Astrocyte (in vitro differentiated cells and primary cell): ENCODE measurements at places on chromosomes 6 and 20. TPM values are rescaled to one million over a fixed set of nuclear protein-coding genes. Genes with fewer than 3 reads are reported as not detected.

DNA sequence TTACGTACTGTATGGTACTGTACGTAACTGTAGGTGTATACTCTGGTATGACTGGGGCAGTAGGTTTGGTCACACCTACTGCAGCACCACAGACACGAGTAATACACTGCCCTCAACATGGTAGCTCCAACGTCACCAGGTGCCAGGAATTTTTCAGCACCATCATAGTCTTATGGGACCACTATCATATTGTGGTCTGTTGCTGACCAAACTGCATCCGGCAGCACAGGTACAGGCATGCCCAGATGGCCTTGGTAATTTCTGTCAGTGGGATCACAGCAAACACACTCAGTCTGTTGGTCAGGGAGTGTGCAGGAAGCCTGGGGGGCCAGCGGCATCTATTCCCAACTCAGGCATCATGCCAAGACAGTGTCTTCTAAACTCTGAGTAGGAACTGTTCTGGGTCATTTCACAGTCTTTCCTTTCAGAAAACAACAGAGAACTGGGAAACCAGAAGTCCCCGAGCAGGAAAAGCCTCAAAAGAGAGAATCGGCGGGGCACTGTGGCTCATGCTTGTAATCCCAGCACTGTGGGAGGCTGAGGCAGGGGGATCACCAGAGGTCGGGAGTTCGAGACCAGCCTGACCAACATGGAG, 5.8 kb downstream of the YTHDF1 start:
- no peak for DNase-seq

Gene TUBE1
- 17.7 and 19.9 TPM in 2 replicates for total RNA-seq

Gene BPIFB4
- total RNA-seq: not detected in 2 replicates

GRCh38 chr20:43853918-43854317, 60.7 kb upstream of the TOX2 start:
- DNase-seq: no peak

DNA sequence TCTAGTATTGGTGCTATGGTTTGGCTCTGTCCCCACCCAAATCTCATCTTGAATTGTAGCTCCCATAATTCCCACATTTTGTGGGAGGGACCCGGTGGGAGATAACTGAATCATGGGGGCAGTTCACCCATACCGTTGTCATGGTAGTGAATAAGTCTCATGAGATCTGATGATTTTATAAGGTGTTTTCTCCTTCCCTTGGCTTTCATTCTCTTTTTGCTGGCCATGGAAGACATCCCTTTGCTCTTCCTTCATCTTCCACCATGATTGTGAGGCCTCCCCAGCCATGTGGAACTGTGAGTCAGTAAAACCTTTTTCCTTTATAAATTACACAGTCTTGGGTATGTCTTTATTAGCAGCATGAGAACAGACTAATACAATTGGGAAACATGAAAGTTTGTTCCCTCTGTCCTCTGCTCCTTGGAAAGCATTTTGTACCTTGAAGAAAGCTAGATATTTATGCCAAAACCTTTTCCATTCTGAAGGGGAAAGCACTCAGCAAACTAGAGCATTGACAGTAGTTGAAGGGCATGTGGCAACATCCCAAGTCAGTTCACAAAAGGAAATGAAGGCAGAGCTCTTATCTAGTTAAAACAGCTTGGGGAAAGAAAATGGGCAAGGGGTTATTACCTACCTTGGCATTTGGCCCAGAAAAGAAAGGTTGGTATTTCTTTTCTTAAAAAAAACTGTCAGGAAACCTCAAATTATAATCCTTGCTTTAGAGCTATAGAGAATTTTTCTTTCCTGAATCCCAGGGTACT, 10.7 kb upstream of the TNFAIP3 start:
- DNase-seq: no peak

- DNase-seq: peak; percentile 19
Observed at GRCh38 chr20:5136096-5136495, 9.3 kb downstream of the CDS2 start.

Gene CLPSL2
- not detected in 2 replicates for total RNA-seq

Gene CCN5
- not detected in 2 replicates for total RNA-seq

Gene TRIM10
- total RNA-seq: not detected in 2 replicates

DNA sequence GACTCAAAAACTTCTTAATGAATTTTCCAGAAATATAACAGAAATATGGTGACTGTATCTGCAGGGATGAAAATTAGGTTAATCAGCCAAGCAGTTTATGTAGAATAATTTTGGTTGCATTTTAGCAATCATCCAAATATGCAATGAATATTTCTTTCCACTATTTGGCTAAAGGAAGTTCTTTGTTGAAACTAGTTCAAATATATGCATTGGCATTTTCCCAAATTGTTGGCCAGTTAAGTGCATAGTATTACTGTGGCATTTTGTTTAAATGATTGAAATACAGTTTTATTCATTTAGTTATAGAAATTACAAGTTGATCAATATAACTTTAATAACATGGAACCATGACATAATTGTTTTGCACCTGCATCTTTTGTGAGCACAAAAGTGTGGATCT, 115.5 kb downstream of the DOK5 start:
- DNase-seq: no peak

DNA sequence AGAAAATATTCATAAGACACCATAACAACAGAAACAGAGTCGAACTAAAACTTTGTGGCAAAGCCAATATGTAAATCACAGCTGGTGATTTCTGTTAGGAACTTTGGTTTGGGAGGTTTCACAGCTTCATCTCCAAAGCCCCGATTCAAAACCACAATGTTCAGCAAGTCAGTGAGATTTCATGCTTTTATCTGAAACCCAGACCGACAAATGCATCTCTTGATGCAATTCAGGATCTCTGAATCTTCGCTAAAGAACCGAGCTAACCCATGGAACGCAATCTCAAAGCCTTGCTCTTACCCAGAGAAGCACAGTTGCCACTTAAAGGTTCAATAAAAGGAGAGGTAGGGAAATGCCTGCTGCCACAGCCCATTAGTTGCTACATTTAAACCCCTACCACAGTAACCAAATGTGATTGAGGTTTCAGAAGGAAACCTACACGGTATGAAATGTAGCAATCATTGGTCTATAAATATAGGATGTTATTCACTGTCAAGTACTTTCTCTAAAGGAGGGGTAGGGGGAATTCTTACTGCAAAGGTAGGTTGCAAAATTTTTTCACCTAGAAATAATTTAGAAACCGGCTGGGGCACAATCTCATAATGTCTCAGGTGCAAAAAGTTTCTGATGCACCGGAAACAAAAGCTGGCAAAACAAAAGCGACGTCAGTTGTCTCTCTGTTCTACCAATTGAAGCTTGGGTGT, 381.0 kb upstream of the ARID1B start:
- DNase-seq: no peak

- DNase-seq: peak; percentile 97
Observed at GRCh38 chr20:40506537-40506939, 182.5 kb downstream of the MAFB start.

DNA sequence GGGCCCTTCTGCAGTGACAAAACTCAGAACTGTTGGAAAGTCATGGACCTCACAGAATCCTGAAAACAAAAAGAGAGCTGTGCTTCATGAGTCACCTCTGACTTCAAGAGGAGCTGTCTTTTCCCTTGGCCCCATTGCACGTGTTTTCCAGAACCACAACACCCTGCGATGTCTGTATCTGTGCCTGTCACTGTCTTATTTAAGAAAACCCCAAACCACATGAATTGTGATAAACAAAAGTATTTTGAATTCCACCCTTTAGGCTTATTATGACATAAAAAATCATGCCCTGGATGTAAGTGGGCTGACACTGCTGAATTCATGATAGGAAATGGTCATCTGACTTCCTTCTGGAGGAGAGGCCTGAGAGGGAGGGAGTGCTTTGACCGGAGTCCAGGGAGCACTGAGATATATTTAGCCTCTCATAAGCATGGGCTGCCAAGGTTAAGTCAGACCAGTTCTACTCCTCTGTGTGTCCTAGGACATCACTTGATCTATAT, 96.4 kb upstream of the DUSP22 start:
- DNase-seq: peak; percentile 20

- DNase-seq: peak; percentile 79
Observed at GRCh38 chr6:142313284-142313683, 11.5 kb downstream of the ADGRG6 start.

DNA sequence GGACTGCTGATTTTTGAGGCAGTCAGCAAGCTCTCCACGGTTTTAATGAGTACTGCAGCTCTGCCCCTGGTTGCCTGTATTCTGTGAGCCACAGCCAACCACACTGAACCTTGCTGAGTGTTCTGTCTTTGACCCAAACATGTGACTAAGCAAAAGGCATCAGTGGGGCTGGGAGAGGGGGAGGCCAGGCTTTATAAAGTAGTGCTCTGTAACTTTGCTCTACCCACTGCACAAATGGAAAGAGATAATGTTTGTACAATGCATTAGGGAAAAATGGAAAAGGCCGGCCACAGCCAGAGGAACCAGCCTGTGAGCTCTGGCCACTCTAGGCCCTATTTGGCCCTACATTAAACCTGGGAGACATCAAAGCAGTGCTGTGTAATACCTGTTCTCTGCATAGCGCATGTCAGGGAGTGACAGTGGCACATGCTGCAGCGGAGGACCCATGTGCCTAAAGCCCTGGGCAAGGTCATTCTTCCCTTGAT, 22.0 kb downstream of the KLHL31 start:
- DNase-seq: no peak

DNA sequence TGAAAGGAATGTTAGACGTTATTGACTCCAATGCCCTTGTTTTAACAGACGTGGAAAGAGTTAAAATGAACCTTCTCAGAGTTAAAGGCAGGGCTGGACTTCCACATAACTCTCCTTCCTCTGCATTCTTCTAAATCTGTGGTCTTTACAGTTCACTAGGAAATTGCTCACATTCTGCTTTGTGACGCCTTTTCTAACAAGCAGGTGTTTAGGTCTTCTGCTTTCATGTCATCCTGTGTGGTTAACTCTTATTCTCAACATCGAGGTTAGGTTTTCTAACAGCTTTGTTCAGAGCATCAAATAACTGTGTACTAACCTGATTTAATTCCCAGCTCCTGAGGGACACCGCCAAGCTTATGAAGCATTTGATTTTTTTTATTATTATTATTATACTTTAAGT, 81.3 kb upstream of the NT5E start:
- DNase-seq: peak; percentile 29

DNA sequence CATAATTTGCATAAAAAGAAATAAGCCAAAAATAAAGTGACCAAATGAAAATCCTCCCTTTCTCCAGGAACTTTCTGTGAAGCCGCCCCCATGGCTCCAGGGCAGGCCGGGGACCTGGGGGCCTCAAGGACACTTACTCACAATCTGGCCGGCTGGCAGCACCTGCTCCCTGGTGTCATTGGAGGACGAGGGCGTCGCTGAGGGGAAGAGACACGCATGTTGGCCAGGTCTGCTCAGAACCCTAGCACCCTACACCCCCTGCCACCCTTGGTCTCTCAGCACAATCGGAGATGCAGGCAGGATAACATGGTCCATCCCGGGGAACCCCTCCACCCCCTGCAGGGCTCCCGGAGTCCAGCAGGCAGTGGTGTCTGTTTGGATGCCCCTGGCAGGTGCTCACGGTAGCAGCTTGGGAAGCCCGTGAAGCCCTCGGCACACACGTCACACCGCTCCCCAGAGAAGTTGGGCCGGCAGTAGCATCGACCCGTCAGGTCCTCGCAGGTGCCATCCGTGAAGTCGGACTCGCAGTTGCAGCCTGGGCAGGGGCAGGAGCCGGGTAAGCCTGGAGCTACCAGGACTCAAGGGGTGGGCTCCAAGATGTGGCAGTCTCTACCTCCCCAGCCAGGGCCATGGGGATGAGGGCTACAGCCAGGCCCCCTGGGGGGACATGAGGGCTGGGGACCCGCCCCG, 21.3 kb downstream of the LAMA5 start:
- no peak for DNase-seq

Gene L3MBTL3
- 19.2 and 22.2 TPM in 2 replicates for total RNA-seq

GRCh38 chr20:59585714-59586409, 18.5 kb upstream of the PHACTR3 start:
- DNase-seq: no peak

DNA sequence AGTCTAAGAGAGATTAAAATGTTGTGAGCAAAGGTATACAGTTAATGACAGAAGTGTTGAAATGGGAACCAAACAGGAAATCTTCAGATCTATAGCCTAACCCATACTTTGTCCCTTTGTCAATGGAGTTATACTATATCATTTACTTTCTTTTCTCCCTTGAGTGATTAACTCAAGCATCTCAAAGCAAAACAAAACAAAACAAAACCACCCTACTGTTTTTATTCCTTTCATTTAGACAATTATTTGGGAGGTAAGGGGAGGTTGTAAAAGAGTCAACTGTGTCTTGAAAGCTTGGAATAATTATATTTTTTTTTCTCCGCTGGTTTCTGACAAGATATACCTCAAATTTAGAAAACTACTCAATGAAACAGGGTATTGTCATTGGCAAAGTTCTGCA, 139.8 kb upstream of the HMGN3 start:
- no peak for DNase-seq

DNA sequence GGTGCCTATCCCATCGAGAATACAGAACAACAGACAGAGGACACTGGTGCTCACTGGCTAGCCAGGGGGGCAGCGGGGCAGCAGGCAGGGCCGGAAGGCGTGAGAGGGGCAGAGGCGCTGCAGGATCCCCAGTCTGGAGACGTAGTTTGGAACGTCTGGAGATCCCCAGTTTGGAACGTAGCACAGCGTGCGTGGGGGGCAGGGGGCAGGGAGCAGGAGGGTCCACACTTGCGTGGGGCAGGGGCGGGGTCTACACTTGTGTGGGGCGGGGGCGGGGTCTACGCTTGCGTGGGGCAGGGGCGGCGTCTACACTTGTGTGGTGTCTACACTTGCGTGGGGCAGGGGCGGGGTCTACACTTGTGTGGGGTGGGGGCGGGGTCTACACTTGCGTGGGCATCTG, 107.2 kb downstream of the DACT2 start:
- no peak for DNase-seq

DNA sequence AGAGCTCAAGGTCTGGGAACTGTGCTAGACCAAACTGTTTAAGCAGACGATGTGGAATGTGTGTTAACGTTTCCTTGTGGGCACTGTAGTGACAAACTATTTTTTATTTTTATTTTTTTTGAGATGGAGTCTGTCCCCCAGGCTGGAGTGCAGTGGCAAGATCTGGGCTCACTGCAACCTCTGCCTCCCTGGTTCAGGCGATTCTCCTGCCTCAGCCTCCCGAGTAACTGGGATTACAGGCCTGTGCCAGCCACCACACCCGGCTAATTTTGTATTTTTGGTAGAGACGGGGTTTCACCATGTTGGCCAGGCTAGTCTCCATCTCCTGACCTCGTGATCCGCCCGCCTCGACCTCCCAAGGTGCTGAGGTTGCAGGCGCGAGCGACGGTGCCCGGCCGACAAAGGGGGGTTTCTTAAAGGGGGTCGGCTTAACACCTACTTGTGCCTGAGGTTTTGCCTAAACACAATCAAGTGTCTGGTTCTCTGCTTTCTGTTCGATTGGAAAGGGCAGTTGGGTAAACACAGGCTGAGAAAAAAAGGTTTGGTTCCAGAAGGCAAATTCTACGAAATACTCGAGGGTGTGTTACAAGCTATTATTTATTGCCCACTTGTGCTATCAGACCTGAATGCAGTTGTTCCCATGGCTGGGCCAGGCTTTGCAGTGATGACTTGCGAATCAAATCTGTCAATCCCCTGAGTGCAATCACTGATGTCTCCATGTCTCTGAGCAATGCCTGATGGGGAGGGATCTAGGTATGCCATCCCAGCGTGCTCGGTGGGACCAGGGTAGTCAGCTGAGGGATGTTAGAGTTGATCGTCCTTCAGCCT, 1.3 kb downstream of the NOP56 start:
- no peak for DNase-seq

Gene VSTM2L
- total RNA-seq: 17.7 and 18.5 TPM in 2 replicates

Gene ME1
- 34.5 and 38.5 TPM in 2 replicates for total RNA-seq

Gene ARFGEF3
- 1.5 and 1.9 TPM in 2 replicates for total RNA-seq

Gene PRND
- total RNA-seq: not detected in 2 replicates

GRCh38 chr6:79833264-79833963, 113.9 kb downstream of the ELOVL4 start:
- DNase-seq: no peak

GRCh38 chr20:5357946-5358345, 41.2 kb upstream of the PROKR2 start:
- DNase-seq: no peak
